GM23248 (cell line): ENCODE measurements at places on chromosomes 7 and 10. TPM values are rescaled to one million over a fixed set of nuclear protein-coding genes. Genes with fewer than 3 reads are reported as not detected.

GRCh38 chr7:4245866-4246470 lies 436.1 kb upstream of the FOXK1 start:
- DNase-seq, result no peak

DNA sequence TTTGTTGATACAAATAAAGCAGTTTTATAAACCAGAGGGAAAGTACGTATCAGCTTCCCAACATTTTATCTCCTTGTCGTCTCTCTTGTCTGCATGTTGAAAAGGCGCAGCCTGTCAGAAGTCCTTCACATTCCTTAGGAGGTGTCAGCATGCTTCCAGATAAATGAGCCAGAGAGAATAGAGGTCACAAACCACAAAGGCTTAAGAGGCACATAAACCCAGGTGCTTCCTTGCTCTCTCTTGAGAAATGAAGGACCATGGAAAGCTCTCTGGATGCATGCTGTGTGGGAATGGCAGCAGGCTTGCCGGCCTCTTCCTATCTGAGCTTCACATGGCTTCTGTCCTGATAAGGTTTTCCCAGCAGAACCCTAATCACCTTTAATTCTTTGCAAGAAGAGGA lies 448.5 kb downstream of the XPNPEP1 start:
- no peak for DNase-seq

The EVX1 gene
- total RNA-seq, result not detected in 2 replicates

- DNase-seq, result no peak
These were observed 130.4 kb downstream of the CCNY start for GRCh38 chr10:35466661-35467060.

DNA sequence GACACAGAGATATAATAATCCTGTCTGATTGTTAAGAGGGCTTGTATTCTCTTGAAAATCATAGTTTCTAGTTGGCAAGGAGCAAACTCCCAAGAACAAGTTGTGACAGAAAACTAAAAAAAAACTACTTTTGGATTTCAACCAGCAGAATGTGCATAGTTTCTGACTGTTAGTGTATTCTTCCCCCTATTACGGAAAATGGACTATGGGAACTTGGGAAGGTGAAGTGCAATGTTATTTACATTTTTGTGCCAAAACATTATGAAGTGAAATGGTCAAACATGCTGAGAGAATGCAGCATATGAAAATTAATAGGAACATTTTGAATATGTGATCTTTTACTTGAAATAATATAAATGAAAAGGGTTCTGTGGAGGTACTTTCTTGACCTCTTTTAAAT lies 660.8 kb downstream of the SUGCT start:
- DNase-seq, result no peak

The SDK1 gene
- not detected in 2 replicates for total RNA-seq

DNA sequence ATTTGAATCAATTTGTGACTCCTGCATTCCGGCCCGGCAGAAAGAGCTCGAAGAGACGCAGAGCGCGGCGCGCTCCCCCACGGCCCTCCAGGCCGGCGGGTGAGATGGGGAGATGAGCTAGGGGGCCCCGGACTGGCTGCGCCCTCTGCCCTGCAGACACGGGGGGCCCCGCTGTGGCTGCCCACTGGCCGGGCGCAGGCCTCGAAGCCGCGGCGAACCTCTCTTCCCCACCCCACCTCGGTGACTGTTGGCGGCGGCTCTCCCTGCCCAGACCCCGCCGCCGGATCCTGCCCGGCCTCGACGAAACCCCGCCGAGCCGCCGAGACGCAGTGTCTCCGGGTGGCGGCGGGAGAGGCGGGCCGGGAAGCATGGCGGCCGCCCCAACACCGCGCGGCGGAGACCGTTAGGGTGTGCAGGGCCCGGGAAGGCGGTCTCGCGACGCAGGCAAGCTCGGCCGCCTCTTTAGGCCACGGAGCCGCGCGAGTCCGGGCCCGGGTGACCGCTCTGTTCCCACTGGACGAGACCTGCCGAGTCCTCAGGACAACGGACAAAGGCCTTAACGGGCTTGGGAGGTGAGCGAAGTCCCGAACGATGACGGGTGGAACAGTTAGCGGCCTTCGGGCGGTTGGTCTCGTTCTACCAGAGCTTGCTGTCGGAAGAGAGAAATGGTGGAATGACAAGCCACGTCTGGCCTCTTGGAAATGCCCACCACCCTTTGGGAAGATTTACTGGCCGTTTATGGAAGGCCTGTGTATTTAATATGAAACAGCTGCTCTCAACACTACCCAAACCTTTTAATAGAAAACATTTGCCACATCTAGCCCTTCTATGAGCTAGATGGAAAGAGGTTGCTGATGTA lies 24.3 kb downstream of the NUP42 start:
- no peak for DNase-seq

The PRR15 gene
- total RNA-seq, result 6.1 and 11.5 TPM in 2 replicates

- peak; percentile 10 for DNase-seq
These were observed 65.6 kb upstream of the PDGFA start for GRCh38 chr7:585229-585711.

The TMEM130 gene
- total RNA-seq, result not detected in 2 replicates

The BPGM gene
- total RNA-seq, result 33.3 and 37.4 TPM in 2 replicates

DNA sequence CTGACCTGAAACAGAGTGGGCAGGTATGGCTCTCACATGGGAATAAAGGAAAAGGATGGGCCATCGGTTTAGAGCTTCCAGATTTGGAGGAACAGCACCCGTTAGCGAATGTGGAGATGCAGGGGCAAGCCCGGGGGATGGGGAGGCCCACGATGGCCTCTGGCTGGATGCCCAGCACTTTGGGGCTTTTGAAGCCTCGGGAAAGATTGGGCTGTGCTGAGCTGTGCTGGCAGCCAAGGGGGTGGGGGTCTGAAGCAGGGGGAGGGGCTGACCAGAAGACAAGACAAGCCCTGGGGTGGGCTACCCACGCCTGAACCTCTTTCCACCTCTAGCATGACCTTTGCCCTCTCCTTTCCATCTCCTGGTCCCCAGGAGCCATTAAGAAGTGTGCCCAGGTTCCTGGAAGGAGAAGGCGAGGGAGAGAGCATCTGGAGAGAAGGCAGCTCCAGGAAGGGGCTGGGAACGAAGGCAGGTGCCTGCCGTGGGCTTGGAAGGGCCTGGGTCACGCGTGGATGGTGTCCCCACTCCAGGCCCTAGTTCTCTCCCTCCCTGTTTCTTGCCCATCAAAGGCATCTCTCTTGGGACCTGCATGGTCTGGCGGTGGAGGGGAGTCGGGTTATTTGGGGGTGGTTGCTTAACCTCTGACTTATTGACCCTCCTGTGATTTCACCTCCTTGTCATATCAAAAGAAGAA lies 39.7 kb downstream of the JAKMIP3 start:
- no peak for DNase-seq

DNA sequence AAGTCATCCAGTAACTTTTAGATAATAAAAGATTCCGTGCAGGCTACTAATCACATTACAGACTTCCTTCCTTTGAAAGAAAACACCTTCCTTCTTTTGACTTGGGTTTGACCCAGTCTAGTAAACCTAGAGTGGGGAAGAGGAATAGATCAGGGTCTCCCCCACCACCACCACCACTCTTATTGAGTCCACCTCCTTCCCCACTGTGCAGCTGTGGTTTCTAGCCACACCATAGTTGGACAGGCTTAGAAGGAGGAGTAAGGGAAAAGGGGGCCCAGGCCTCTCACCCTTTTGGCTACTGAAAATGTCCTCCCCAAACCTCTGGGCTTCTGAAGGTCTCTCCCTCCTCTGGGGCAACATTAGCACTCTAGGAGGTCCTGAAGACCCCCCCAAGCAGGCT lies 372.7 kb downstream of the CALN1 start:
- DNase-seq, result no peak

DNA sequence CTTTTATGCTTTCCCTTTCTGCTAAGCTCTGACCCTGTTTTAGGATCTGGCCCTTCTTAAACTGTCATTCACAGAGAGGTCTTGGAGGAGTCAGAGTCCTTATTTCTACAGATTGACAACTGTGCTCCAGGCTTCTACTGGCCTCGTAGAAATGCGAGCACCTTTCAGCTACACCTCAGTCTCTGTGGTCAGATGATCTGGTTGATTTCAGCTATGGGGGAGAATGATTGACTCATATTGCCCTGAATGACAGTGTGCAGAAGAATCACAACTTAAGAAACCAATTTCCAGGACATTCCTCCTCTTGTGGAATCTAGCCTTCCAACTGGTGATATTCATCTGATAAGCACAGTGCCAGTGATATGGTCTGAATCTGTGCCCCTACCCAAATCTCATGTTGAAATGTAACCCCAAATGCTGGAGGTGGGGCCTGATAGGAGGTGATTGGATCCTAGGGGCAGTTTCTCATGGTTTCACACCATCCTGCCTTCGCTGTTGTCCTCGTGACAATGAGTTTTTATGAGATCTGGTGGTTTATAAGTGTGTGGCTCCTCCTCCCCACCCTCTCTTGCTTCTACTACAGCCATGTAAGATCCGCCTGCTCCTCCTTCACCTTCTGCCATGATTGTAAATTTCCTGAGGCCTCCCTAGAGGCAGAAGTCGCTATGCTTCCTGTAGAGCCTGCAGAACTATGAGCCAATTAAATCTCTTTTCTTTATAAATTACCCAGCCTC lies 14.0 kb upstream of the CYP3A7 start:
- DNase-seq, result no peak

DNA sequence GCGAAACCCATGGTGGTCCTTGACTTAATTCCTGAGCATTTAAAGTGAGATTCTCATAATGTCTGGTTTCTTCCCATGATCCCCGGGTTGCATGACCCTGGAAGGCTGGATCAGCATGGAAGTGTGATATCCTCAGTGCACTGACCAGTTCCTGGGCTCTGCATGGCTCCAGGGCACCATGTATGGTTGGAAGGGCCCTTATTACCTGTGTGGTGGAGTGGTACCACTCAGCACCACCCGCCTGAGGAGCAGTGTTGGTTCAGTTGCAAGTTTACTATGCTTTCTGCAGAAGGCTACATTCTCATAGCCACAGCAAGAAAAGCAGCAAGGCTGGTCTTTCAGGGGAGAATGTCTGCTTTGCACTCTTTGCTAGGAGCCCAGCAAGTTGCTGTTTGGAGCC lies 325.7 kb upstream of the MKI67 start:
- no peak for DNase-seq

- DNase-seq, result peak; percentile 31
These were observed 612.1 kb upstream of the FZD8 start for GRCh38 chr10:36254199-36254598.

DNA sequence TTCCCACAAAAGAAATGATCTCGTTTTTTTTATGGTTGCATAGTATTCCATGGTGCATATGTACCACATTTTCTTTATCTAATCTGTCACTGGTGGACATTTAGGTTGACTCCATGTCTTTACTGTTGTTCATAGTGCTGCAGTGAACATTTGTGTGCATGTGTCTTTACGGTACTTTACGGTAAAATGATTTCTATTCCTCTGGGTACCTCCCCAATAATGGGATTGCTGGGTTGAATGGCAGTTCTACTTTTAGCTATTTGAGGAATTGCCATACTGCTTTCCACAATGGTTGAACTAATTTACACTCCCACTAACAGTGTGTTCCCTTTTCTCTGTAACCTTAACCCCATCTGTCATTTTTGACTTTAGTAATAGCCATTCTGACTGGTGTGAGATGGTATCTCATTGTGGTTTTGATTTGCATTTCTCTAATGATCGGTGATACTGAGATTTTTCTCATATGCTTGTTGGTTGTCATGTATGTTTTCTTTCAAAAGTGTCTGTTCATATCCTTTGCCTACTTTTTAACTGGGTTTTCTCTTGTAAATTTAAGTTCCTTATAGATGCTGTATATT lies 37.2 kb downstream of the MKLN1 start:
- no peak for DNase-seq

- peak; percentile 57 for DNase-seq
These were observed 10.9 kb downstream of the NPFFR1 start for GRCh38 chr10:70272925-70273316.
